NCI-H526 (cell line): ENCODE measurements at places on chromosomes 13 and 19.
A peak's percentile ranks its signal among the peaks of the same experiment; 100 is the strongest.

- DNase-seq: no peak
Measured at GRCh38 chr19:29662604-29663404, 2.5 kb upstream of the PLEKHF1 start.

- peak; percentile 11 for DNase-seq
Measured at GRCh38 chr19:42412227-42412626, 15.0 kb downstream of the LIPE start.

- no peak for DNase-seq
Measured at GRCh38 chr19:13914777-13915176, 8.8 kb downstream of the CC2D1A start.

- DNase-seq: peak; percentile 55
Measured at GRCh38 chr13:98492335-98493041, 84.4 kb downstream of the STK24 start.

GRCh38 chr13:103431856-103432255 lies 365.6 kb upstream of the SLC10A2 start:
- no peak for DNase-seq

DNA sequence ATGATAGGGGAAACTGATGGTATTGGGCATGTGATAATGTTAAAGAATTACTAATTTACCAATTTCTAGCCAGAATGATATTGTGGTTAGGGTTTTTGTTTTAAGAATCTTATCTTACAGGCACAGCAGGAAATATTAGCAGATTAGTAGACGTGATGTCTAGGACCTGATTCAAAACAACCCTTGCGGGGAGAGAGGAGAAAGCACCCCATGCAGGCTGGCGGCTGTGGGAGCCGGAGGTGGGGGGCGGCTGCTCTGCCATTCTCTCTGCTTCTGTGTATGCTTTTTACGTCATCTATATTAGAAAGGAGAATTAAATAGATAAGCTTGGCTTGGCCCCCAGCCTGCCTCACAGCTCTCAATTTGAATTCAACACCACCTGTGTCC lies 41.5 kb downstream of the MLLT1 start:
- no peak for DNase-seq

- DNase-seq: no peak
Measured at GRCh38 chr13:114285166-114285808, 3.9 kb downstream of the UPF3A start.
